ENCODE measurements at places on chromosomes 4 and X. TPM values are rescaled to one million over a fixed set of nuclear protein-coding genes. Genes with fewer than 3 reads are reported as not detected.
A peak's percentile ranks its signal among the peaks of the same experiment; 100 is the strongest.

GRCh38 chr4:48235050-48235449, 34.6 kb downstream of the TEC start:
- H3K36me3 ChIP-seq, result no peaks in the 10 kb centered on the region
- no peak overlapping the region for H3K4me3 ChIP-seq
- H3K27ac ChIP-seq, result no peak overlapping the region

DNA sequence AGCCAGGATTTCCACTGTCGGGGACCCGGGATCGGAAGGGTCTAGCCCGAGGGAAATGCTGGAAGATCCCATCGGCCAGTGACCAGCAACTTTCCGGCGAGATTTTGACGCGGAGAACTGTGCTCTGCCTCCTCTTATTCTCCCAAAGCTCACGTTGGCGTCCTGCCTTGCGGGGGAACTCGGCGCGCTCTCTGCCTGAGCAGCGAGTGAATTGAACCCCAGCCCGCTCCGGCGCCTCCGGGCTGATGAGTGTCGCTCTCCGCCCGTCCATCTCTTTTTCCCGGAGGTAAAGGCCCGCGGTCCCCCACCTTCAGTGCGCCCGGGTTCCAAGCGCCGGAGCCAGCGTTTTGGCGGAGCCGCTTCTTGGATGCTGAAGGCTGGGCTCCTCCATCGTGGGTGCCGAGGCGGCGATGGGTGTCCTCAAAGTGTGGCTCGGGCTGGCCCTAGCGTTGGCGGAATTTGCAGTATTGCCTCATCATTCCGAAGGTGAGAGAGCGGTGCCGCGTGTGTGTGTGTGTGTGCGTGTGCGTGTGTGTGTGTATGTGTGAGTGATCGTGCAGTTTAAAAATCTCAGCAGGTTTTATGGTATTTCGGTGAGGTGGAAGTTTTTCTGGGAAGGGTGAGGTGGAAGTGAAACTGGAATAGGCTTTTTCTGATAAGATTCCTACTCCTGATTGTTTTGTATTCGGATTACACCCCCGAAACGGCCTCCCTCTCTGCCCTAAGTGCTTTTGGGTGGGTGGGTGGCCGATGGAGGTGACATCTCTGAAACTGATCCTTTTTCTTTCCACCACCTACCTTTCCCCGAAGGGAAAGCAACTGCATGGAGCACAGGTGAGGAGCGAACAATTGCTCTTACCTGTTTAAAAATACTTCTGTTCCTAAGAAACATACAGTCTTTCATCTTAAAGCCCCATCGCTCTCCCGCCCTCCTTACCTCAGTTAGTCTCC, 752 bp downstream of the FRAS1 start:
- peak; percentile 32 for DNase-seq
- peaks cover 35% of the 10 kb centered on the region for H3K4me1 ChIP-seq
- H3K36me3 ChIP-seq, result no peaks in the 10 kb centered on the region
- no peak overlapping the region for H3K27ac ChIP-seq

- no peak overlapping the region for H3K4me3 ChIP-seq
- no peak for DNase-seq
- H3K27ac ChIP-seq, result no peak overlapping the region
- H3K36me3 ChIP-seq, result no peaks in the 10 kb centered on the region
- H3K4me1 ChIP-seq, result no peaks in the 10 kb centered on the region
Measured at GRCh38 chr4:187309456-187309855, 585.8 kb upstream of the FAT1 start.

GRCh38 chrX:40938423-40938822, 146.8 kb upstream of the USP9X start:
- H3K4me1 ChIP-seq, result no peaks in the 10 kb centered on the region
- no peak overlapping the region for H3K27ac ChIP-seq
- H3K27me3 ChIP-seq, result no peaks in the 10 kb centered on the region
- no peak overlapping the region for H3K4me3 ChIP-seq

GRCh38 chrX:118974088-118974907, at the start of gene LONRF3:
Gene LONRF3 (plus strand): TSS chrX:118974618. CDS start chrX:118974781, 163 bp downstream.
- DNase-seq, result peak; percentile 85
- H3K4me3 ChIP-seq, result no peak within 1 kb of the TSS
- peak within 1 kb of the TSS; percentile 91 for H3K27ac ChIP-seq
- H3K4me1 ChIP-seq, result peaks cover 4% of the 10 kb centered on the region
- H3K27me3 ChIP-seq, result peaks cover 5% of the 10 kb centered on the region

GRCh38 chr4:7625071-7625470, 190.3 kb upstream of the PSAPL1 start:
- no peaks in the 10 kb centered on the region for H3K36me3 ChIP-seq
- DNase-seq, result no peak
- no peak overlapping the region for H3K27ac ChIP-seq
- no peaks in the 10 kb centered on the region for H3K27me3 ChIP-seq
- no peak overlapping the region for H3K4me3 ChIP-seq

DNA sequence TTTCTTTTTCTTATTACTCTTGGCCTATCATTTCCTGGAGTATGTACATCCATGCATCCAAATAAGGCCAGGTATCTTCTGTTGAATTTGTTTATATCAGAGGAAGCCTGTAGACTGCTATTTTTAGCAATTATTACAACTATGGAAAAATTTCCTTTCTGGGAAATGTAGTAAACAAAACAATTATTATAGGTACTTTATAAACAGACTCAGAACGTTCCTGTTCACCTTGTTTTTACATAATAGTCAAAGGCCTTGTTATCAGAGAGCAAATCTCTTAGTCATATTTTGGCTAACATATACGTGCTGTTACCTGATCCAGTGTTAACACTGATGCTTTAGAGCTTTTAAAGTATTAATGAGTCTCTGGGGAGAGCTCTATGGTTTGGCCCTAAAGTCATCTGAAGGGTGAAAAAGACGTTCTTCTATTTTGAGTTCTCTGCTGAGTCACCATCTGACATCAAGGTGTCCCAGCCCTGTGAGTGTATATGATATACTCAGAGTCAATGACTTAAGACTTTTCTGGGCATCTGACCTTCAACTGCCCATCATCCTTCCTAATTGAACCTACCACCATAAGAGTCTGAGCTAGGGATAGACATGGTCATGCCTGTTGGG, 7.3 kb downstream of the SPARCL1 start:
- H3K4me3 ChIP-seq, result no peak overlapping the region
- DNase-seq, result no peak
- peaks cover 27% of the 10 kb centered on the region for H3K4me1 ChIP-seq
- no peaks in the 10 kb centered on the region for H3K27me3 ChIP-seq

DNA sequence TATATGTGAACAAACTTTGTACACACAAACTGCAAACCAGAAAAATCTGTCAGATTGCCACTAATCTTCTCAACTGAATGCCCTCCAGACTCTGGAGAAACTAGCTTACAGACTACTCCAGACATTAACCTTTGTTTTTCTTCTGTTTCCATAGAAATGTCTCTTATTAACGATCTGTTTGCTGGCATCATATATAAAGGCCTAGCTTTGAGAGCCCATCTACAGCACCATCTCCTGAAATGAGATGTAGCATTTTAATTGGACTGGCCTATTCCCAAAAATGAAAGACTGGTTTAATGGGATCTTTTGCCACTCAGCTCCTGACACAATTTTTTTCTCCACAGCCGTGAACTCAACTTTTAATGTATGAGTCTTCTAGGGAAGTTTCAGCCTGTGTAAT, 266.0 kb upstream of the IL1RAPL1 start:
- no peak overlapping the region for H3K27ac ChIP-seq
- H3K27me3 ChIP-seq, result no peaks in the 10 kb centered on the region
- no peak for DNase-seq
- no peaks in the 10 kb centered on the region for H3K36me3 ChIP-seq

DNA sequence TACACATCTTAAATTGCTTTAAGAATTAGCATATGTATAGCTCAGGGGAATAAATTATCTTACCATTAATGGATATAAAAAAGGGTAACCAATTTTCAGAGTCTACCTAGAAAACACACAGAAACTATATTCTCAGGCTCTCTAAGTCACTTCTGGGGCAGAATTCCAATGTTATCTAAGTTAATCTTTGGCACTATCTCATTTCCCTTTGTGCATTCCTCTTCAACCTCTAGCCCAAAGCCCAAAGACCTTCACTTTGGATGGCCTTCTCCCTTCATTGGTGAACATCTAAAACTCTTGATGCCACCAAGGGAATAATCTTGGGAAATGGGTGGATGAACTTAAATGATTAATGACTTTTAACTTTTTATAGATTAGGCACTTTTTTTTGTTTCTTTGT, 108.3 kb downstream of the APBB2 start:
- H3K27me3 ChIP-seq, result no peaks in the 10 kb centered on the region
- H3K36me3 ChIP-seq, result no peaks in the 10 kb centered on the region
- H3K4me1 ChIP-seq, result no peaks in the 10 kb centered on the region
- no peak for DNase-seq

- DNase-seq, result no peak
- no peak overlapping the region for H3K27ac ChIP-seq
- no peaks in the 10 kb centered on the region for H3K36me3 ChIP-seq
- H3K4me1 ChIP-seq, result peaks cover 26% of the 10 kb centered on the region
Measured at GRCh38 chr4:105155426-105155825, 8.8 kb downstream of the TET2 start.

DNA sequence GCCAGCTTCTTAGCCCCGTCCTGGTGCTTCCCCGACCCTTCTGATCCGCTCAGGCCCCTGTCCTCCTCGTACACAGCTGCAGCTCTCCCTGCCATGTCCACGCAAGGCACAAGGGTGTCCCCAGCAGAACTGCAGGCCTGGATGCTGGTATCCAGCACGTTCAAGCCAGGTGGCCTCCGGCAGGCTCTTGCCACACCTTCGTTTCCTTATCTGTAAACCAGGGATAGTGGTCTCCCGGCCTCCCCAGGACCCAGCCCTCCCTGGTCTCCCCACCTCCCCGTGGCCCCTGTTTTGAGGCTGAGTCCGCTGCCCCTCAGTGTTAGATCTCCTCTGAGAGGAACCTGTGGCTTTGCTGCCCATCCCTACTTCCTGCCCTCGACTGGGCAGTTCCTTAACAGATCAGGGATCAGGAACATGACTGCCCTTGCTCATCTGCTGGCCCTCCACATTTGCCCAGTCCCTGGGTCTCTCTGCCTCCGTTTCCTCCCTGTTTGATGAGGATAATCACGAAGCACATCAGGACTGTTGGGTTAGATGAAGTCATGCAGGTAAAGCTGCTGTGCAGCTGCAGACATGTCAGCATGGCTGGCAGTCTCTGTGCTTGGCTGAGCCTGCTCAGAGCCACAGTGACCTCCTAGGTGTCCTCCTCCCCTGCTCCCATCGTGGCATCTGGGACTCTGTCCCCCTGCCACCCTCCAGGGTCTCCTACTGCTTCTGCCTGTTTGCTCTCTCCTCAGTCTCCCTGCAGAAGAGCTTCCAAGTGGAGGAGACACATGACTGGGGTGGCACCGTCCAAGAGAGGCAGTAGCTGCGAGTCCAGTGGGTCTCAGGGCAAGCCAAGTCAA, 32.9 kb downstream of the PIGG start:
- H3K4me3 ChIP-seq, result no peak overlapping the region
- H3K36me3 ChIP-seq, result peaks cover 65% of the 10 kb centered on the region
- H3K27ac ChIP-seq, result no peak overlapping the region
- H3K27me3 ChIP-seq, result no peaks in the 10 kb centered on the region

DNA sequence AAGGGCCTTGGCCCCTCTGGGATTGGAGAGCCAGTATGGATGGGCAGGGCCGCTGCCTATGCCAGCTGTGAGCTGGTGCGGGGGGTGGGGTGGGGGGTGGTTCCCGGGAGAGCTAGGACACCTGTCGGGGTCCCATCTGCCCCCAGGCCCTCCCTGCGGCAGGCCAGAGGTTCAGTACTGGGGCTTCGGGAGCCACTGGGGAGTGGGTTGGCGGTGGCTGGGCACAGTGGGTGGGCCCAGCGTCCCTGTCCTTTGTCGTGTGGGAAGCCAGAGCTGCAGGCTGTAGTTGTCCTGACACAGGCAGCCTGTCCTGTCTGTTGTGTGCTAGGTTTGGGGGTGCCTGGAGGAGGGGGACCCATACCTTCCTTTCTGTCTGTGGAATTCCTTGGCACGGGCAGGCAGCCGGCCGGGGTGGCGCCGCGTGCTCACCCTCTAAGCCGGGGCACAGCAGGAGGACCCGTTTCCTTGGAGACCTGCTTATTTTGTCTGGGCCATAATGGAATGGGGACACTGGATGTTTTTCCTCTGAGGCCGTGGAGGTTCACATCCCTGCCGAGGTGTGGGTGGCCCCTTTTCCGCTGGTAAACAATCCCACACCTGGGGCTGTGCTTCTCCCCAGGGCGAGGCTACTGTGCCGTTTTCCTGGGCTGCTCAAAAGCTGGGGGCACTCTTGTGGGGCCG, 14.8 kb downstream of the DOK7 start:
- no peaks in the 10 kb centered on the region for H3K36me3 ChIP-seq
- H3K27ac ChIP-seq, result no peak overlapping the region
- H3K4me1 ChIP-seq, result no peaks in the 10 kb centered on the region

DNA sequence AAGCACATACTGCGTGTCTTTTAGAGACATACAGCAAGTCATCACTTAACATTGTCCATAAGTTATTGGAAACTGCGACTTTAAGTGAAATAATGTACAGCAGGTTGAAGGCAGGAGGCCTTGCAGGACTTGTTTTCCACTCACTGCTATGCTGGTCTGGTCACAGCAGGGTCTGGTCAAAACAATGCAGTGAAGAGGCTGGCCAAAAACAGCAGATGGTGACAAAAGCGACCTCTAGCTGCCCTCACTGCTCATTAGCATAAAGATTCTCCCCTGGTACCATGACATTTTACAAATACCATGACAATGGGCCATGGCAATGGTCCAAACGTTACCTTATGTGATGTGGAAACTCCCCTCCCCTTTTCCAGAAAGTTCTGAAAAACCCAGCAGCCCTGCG, 1283.6 kb downstream of the FSTL5 start:
- H3K4me1 ChIP-seq, result no peaks in the 10 kb centered on the region
- no peaks in the 10 kb centered on the region for H3K36me3 ChIP-seq
- no peak for DNase-seq

- no peaks in the 10 kb centered on the region for H3K27me3 ChIP-seq
- H3K4me1 ChIP-seq, result no peaks in the 10 kb centered on the region
Measured at GRCh38 chr4:121510341-121510874, 129.6 kb upstream of the QRFPR start.

- peak overlapping the region; percentile 86 for H3K4me3 ChIP-seq
- no peaks in the 10 kb centered on the region for H3K27me3 ChIP-seq
- no peak for DNase-seq
- H3K27ac ChIP-seq, result peak overlapping the region; percentile 99
- peaks cover 25% of the 10 kb centered on the region for H3K36me3 ChIP-seq
Measured at GRCh38 chr4:83454686-83455085, 937 bp downstream of the HELQ start.

GRCh38 chr4:85496933-85497332, 22.0 kb downstream of the ARHGAP24 start:
- no peaks in the 10 kb centered on the region for H3K27me3 ChIP-seq
- no peak for DNase-seq

GRCh38 chrX:38206036-38206435, 14.6 kb downstream of the SRPX start:
- no peak overlapping the region for H3K27ac ChIP-seq
- H3K4me1 ChIP-seq, result no peaks in the 10 kb centered on the region
- H3K27me3 ChIP-seq, result peaks cover 4% of the 10 kb centered on the region
- H3K36me3 ChIP-seq, result no peaks in the 10 kb centered on the region
- H3K4me3 ChIP-seq, result no peak overlapping the region
- no peak for DNase-seq

ZIC3 gene
- not detected for total RNA-seq

IL21 gene
- total RNA-seq, result not detected

HTN3 gene
- total RNA-seq, result not detected

NAA11 gene
- total RNA-seq, result not detected

PNMA6A gene
- 0.48 TPM for total RNA-seq

SEC31A gene
- total RNA-seq, result 204 TPM

LANCL3 gene
- total RNA-seq, result 0.06 TPM

TCEAL5 gene
- 4.0 TPM for total RNA-seq

GLRA3 gene
- total RNA-seq, result not detected

BTC gene
- total RNA-seq, result 1.5 TPM

TRIM61 gene
- 1.3 TPM for total RNA-seq

GRIA3 gene
- 15.5 TPM for total RNA-seq
